CD4-positive, alpha-beta T cell (primary cell): ENCODE measurements at places on chromosomes 1 and 21.

DNA sequence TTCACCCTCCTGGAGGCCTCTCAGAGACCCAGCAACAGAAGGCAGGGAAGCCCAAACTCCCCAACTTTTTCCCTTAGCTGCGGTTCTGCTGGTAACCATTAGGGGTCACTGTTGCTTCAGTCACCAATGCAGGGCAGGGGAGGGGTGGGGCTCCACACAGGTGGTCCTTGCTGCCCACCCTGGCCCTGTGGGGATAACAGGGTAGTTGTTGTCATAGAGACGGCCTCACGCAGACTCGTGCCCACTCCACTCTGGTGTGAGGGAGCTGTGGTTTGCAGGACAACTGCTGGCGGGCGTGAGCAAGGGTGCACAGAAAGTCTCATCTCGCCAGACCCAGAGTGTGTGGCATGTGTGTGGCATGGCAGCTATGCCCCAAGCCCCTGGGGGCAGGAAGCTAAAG lies 19.9 kb downstream of the INSRR start:
- DNase-seq: peak; percentile 72

DNA sequence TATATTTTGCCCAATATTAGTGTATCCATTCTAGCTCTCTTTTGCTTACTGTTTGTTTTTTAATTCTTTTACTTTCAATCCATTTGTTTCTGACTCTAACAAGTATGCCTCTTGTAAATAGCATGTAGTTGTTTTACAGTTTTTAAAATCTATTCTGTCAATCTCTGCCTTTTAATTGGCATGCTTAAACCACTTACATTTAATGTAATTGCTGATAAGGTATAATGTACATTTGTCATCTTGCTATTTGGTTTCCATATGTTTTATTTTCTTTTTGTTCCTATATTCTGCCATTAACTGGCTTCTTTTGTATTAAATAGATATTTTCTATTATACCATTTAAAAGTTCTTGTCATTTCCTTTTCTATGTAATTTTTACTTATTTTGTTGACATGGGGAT lies 16.2 kb upstream of the MAB21L3 start:
- no peak for DNase-seq

- no peak for DNase-seq
Measured at GRCh38 chr1:71295350-71295749, 214.5 kb upstream of the ZRANB2 start.

GRCh38 chr1:201904579-201904978 lies 15.9 kb downstream of the SHISA4 start:
- DNase-seq: no peak

DNA sequence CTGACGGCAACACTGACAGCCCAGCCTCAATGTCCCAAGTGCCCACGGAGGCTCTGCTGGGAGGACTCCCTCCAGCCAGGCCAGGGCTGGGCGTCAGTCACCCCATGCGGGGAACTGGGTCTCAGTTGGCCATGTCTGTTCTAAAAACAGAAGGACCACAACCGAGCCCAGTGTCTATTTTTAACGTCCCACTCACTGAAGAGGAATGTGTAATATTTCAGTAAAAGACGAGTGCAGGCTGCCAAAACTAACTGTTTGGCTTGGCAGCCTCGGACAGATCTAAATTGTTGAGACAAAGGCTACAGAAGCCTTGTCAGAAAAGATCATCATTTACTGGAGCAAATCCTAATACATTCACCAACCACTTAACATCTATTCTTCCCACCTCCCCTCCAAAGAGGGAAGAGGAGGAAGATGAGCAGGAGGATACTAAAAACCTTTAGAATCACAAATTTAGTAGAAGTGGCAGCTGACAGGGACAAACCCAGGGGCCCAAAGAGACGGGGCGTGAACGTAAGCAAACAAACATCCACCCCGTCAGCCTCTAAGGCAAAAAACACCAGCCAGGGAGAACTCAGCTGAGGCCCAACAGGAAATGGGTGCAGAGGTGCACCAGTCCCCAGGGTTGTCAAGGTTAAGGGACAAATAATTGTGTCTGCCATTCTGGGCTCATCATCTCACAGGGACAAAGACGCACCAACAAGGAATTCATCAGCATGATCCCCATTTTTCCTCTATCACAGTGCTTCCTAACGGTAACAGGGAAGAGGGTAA lies 18.7 kb downstream of the C1orf198 start:
- DNase-seq: no peak

- DNase-seq: no peak
Measured at GRCh38 chr1:216215169-216215568, 208.1 kb downstream of the USH2A start.

DNA sequence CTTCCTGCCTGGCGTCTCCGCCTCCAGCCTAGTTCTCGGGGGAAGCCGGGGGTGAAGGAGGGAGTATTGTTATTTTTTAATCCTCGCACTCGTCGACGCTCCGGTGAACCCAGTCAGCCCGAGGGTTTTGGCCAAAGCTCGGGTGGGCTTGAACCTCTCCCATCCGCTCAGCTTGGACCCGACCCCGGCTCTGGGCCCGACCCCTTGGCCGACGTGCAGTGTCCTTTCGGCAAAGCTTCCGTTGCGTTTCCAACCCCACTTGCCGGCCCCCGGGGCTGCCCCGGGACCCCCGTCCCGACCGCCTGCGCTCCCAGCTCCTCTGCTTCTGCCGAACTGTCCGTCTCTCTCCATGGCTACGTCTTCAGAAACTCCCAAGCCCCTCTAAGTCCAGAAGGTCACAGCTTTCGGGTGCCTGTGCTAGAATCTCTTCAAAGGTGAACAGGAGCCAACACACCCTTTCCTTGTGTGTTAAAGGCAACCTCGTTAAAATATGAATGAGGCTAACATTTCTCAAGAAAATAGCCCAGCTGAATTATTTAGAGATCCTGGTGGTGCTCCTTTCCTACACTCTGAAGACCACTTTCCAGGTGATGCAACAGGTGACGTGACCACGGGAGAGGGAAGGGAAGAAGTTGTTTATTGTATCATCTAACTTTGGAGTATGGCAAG lies 647 bp downstream of the DESI2 start:
- DNase-seq: no peak

DNA sequence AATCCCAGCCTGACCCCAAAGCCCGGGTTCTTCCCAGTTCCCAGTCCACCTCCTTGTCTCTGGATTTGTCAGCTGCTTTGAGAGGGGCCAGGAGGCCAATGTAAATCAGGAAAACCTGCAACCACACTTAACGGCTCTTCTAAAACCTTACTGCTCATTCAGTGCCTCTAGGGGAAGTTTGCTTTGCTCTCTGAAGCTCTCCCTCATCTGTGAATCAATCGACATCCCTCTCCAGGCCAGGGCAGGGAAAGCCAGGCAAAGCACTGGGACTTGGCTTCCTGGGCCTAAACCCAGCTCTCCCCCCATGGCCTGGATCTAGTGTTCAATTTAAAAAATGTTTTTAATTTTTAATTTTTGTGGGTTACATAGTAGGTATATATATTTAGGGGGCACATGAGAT lies 9.3 kb downstream of the NKAIN1 start:
- no peak for DNase-seq

DNA sequence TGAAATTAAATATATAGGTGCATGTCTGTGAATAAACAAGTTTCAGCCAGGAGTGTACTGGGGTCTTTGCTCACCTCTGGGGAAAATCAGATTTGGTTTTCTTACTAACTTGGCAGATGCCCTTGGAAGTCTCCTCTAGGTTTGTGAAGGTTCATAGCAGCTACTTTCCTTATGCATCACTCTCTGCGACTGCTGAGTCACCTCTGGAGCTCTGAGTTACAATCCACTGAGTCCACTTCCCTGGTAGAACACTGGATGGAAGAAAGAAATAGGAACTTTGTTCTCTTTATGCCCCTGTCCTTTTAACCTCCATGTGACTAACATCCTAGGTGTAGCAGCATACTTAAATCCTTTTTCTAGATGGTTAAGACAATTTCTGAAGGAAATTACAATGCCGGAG lies 4.4 kb upstream of the FASLG start:
- no peak for DNase-seq

- DNase-seq: peak; percentile 75
Measured at GRCh38 chr1:41812051-41812450, 106.7 kb downstream of the HIVEP3 start.

- DNase-seq: no peak
Measured at GRCh38 chr1:201827321-201828216, 1.4 kb upstream of the IPO9 start.

- DNase-seq: no peak
Measured at GRCh38 chr1:55749975-55750627, 534.9 kb upstream of the USP24 start.

GRCh38 chr1:244920911-244921761 lies 56.8 kb upstream of the HNRNPU start:
- DNase-seq: no peak

DNA sequence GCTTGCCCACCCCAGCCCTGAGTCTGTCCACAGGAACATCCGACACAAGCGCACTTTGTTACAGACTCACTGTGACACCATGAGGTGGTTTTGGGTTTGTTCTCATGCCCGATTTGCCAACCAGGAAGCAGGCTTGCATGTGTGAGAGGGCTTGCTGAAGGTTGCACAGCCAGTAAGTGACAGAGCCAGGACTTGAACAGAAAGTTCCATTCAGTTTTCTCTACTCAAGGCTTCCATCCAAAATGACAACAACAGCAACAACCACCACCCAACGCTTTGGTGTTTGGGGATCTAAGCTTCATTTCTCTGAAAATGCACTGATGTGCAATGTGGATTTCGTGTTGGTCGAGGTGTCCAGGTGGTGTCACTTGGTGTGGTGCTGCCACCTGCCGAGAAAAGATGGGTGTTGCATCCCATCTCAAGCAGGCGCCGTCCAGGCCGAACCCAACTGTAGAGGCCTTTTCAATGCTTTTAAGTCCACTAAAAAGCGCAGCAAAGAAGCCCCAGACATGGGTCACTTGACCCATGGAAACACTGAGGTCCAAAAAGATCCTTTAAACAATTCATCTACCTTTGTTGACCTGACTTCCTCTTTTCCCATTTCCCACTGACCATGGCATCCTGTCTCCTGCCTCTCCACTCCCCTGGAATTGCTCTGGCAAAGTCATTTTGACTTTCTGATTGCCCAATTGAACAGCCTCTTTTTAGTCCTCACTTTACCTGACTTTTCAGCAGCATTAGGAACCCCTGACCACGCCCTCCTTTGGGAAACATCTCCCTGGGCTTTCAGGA lies 12.2 kb downstream of the CITED4 start:
- peak; percentile 84 for DNase-seq

DNA sequence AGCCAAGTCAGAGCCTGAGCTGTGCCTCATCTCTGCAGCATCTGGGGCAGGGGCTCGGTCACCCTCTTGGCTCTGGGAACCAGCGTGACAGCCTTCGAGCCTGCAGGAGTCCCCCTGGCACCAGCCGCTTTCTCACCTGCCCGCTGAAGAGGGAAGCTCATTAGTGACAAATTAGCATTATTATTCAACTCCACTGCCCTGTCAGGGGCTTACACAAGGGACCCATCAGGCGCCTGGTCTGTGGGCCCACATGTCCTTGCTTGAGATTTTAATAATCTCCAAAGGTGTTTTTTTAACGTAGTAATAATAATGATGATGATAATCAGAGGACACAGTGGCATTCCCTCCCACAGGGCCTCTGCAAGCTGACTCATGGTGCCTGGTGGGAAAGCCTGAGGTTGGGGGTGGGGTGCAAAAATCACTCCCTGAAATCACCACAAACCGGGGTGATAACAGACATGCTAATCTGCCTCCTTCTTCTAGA lies 98.1 kb upstream of the IGSF21 start:
- no peak for DNase-seq

- no peak for DNase-seq
Measured at GRCh38 chr1:37537378-37537777, 16.7 kb downstream of the SNIP1 start.

- DNase-seq: no peak
Measured at GRCh38 chr1:116580446-116581322, 9.9 kb upstream of the CD58 start.

DNA sequence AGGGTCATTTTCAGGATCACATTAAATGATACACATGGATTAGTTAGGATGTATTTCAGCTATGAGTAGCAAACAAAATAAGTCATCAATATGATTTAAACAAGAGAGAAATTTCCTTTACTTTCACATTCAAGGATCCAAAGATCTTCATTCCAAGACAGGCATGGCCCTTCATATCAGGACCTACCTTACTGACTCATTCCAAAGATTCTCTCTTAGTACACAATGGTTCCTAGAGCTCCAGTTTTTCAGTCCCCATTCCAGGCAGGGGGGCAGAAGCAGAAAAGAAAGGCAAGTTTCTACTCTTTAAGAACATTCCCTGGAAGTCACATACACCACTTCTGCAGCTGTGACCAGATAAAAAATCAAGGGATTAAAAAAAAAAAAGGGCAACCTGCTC lies 23.7 kb downstream of the RGS2 start:
- DNase-seq: no peak

GRCh38 chr1:28580722-28581530 lies 11.1 kb upstream of the RAB42 start:
- peak; percentile 54 for DNase-seq

- no peak for DNase-seq
Measured at GRCh38 chr1:17658837-17659236, 96.3 kb upstream of the ACTL8 start.

DNA sequence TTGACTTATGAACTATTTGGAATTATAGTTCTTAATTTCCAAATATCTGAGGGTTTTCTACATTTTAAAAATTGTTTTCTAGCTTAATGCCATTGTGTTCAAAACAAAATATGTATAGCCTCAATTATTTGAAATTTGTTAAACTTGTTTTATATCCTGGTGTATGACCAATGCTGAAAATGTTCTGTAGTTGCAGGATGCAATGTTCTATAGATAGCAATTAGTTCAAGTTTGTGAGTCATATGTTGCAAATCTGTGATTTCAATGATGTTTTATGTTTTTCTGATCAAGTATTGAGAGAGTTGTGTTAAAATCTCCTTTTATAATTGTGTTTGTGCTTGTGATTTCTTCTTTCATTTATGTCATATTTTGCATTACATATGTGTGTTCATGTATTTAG lies 517.5 kb downstream of the ADGRL2 start:
- DNase-seq: no peak

DNA sequence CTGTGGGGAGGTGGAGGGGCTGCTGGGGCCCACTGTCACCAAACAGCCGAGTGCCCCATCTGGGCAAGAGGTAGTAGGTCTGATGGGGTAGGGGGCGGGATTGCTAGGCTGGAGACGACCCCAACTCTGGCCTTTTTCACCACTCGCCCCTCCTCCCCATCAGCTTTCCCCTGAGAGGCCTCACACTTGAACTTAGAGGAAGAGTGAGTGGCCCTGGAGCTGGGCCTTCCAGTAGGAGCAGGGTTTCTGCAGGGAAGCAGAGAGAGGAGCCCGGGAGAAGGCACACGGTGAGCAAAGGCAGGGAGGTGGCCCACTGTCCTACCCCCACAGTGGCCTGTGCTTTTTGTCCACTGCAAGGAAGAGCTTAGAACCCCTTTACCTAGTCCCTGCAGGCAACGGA lies 111.9 kb upstream of the WNT4 start:
- DNase-seq: no peak
